ENCODE measurements at places on chromosomes 11 and 22. TPM values are rescaled to one million over a fixed set of nuclear protein-coding genes. Genes with fewer than 3 reads are reported as not detected.
A peak's percentile ranks its signal among the peaks of the same experiment; 100 is the strongest.

DNA sequence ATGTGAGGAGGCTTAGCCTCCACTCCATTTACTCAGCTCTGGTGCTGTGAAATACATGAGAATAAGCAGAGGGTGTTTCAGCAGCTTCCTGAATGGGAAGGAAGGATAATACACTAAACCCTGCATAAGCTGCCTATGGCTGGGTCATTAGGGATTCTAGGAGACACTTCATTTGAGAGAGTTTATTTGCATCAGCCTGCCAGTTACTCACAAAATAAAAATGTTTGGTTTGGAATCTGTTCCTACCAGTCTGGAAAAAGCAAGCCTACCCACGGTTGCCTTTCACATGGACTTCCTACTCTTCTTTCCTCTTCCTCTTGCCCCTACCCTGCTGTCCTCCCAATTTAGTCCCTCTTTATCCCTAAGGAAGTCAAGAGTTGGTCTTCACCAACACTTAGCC is 20.5 kb downstream of the SLC1A2 start:
- H3K4me3 ChIP-seq: no peak overlapping the region
- H3K27ac ChIP-seq: no peak overlapping the region
- peaks cover 7% of the 10 kb centered on the region for H3K27me3 ChIP-seq

DNA sequence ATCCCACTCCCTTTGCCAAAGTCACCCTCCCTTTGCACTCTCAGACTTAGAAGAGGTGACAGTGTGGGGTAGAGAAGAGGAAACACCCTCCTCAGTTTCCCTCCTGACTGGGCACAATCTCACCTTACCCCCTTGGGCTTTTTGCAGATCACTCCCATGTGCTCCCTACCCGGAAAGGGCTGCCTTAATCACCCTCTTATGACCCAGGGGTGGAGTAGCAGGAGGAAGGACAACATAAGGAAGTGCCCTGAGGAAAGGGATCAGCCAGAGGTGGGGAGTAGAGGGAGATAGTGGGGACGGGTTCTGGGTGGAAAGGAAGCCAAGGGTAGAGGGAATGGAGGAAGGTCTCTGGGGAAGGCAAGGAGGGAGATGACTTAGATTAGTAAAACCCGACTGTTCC is 52.0 kb downstream of the NRXN2 start:
- H3K36me3 ChIP-seq: no peaks in the 10 kb centered on the region
- no peak overlapping the region for H3K4me3 ChIP-seq
- H3K27ac ChIP-seq: no peak overlapping the region
- peaks cover 62% of the 10 kb centered on the region for H3K27me3 ChIP-seq
- no peaks in the 10 kb centered on the region for H3K4me1 ChIP-seq
- DNase-seq: no peak

DNA sequence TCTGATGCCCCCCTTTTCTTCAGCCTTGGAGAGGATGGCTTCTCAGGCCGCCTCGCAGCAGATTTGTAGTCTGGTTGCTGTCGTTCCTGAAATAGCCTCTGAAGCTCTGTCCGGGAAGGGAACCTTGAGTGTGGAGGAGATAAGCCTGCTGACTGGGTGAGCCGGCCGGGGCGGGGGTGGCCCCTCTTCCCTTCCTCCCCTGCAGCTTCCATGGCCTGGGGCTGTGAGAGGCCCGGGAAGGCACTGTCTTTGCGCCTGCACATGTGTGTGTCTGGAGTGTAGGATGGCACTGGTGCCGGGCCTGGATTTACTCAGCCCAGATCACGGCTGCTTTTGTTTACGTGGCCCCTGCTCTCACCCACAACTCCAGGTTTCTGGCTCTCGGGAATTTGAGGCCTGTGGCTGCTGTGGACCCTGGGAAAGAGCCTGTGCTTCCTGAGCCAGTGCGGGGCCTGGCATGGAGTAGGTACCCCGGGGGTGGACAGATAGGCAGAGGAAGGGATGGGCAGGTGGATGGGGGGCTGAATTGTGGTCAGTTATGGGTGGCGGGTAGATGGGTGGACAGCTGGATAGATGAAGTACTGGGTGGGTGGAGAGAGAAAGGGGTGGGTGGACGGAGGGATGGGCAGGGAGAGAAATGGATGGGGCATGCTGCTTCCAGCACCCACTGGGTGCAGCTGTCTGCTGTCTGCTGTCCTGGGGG is 16.6 kb downstream of the KCNQ1 start:
- no peak overlapping the region for H3K27ac ChIP-seq
- peak; percentile 64 for DNase-seq
- no peaks in the 10 kb centered on the region for H3K36me3 ChIP-seq
- H3K4me3 ChIP-seq: no peak overlapping the region
- peaks cover 20% of the 10 kb centered on the region for H3K27me3 ChIP-seq
- no peaks in the 10 kb centered on the region for H3K4me1 ChIP-seq

GRCh38 chr11:36155770-36156160 is 133.5 kb downstream of the COMMD9 start:
- H3K27me3 ChIP-seq: peaks cover 4% of the 10 kb centered on the region
- peaks cover 54% of the 10 kb centered on the region for H3K4me1 ChIP-seq
- no peak overlapping the region for H3K4me3 ChIP-seq
- no peak for DNase-seq

DNA sequence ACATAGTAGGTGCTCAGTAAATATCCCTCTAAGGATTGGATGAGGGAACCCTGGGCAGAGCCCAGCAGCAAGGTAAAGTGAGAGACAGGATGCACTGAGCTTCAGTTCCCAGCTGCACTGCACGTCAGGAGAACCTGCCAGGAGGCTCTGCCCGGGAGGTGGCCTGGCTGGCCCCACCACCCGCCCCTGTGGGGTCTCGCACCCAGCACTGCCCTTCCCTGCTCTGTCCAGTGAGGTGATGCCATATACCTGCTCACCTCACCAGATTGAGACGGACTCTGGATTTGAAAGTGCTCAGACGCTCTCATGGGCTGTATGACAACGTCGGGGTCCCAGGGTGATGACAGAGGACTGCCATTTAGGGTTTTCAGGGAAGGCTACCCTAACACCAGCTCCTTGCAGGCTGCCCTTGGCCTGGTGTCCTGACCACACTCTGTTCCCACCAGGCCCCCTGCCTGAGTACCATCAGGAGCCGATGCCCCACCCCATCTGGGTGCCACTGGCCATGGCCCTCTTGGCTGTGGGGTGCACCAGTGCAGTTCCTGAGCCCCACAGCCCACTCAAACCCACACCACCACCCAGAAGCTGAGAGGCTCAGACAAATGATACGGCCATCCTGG is 61.7 kb upstream of the FGF3 start:
- peaks cover 7% of the 10 kb centered on the region for H3K27me3 ChIP-seq
- no peaks in the 10 kb centered on the region for H3K36me3 ChIP-seq
- H3K4me3 ChIP-seq: no peak overlapping the region

- H3K4me3 ChIP-seq: no peak overlapping the region
- H3K27me3 ChIP-seq: peaks cover 9% of the 10 kb centered on the region
- no peaks in the 10 kb centered on the region for H3K36me3 ChIP-seq
- DNase-seq: no peak
- H3K4me1 ChIP-seq: peaks cover 5% of the 10 kb centered on the region
Measured at GRCh38 chr11:84522331-84522730, 1104.8 kb downstream of the DLG2 start.

- peaks cover 12% of the 10 kb centered on the region for H3K4me1 ChIP-seq
- peak overlapping the region; percentile 96 for H3K4me3 ChIP-seq
- no peaks in the 10 kb centered on the region for H3K36me3 ChIP-seq
- no peak for DNase-seq
Measured at GRCh38 chr22:41021061-41021612, 70.0 kb downstream of the RBX1 start.

GRCh38 chr22:20522134-20523004 is 15.0 kb downstream of the MED15 start:
- H3K36me3 ChIP-seq: peaks cover 27% of the 10 kb centered on the region
- peak overlapping the region; percentile 46 for H3K4me3 ChIP-seq
- DNase-seq: no peak
- H3K27me3 ChIP-seq: no peaks in the 10 kb centered on the region

- H3K27me3 ChIP-seq: peaks cover 6% of the 10 kb centered on the region
- no peak for DNase-seq
- no peak overlapping the region for H3K4me3 ChIP-seq
- peaks cover 13% of the 10 kb centered on the region for H3K4me1 ChIP-seq
Measured at GRCh38 chr22:26763633-26764361, 106.4 kb downstream of the MIAT start.

GRCh38 chr11:78786086-78786485 is 211.4 kb upstream of the NARS2 start:
- no peak overlapping the region for H3K4me3 ChIP-seq
- no peak for DNase-seq
- peaks cover 39% of the 10 kb centered on the region for H3K4me1 ChIP-seq
- H3K27me3 ChIP-seq: no peaks in the 10 kb centered on the region
- H3K27ac ChIP-seq: peak overlapping the region; percentile 17
- H3K36me3 ChIP-seq: peaks cover 24% of the 10 kb centered on the region

- H3K27ac ChIP-seq: no peak overlapping the region
- H3K36me3 ChIP-seq: no peaks in the 10 kb centered on the region
- DNase-seq: no peak
- peaks cover 2% of the 10 kb centered on the region for H3K27me3 ChIP-seq
- H3K4me3 ChIP-seq: no peak overlapping the region
Measured at GRCh38 chr11:126122863-126123262, 60.2 kb upstream of the CDON start.

GRCh38 chr22:49899530-49899929 is 18.7 kb downstream of the ALG12 start:
- H3K36me3 ChIP-seq: peaks cover 32% of the 10 kb centered on the region
- H3K27me3 ChIP-seq: no peaks in the 10 kb centered on the region
- peaks cover 2% of the 10 kb centered on the region for H3K4me1 ChIP-seq
- no peak overlapping the region for H3K27ac ChIP-seq
- no peak overlapping the region for H3K4me3 ChIP-seq
- DNase-seq: no peak

DNA sequence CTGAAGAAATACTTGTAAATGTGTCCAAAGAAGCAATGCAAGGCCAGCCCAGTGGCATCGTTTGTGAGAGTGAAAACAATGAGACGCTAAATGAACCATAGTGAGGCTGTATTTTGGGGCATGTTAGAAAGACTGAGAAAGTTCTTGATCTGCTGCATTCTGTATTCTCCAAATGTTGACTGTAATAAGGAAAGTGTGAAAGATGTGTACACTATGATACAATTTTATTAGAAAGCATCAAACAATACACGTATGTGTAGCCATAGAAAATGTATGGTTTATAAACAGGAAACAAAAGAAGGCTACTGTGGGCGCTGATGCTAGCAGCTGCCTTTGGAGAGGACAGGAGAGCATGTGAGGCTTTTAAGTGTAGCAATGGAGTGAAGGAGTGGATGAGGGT is 233.5 kb upstream of the E2F8 start:
- H3K4me3 ChIP-seq: no peak overlapping the region
- H3K4me1 ChIP-seq: peaks cover 14% of the 10 kb centered on the region
- H3K36me3 ChIP-seq: no peaks in the 10 kb centered on the region
- no peak for DNase-seq

DNA sequence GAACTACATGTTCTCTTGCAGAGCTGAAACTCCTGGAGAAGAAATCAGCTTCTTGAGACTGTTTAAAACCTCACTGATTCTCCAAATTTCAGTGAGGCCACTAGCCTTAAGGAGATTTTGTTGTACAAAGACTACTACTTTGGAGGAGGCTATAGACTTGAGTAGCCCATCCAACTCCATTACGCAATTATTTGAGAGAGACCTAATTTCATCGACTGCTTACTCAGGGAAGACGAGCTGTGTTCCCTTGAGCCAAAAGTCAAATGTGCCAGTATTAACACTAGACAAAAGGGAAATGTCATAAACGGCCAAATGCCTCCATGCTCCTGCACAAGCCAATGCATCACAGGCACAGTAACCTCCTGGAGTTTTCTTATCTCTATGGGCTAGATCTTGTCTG is 182.8 kb upstream of the SESN3 start:
- peaks cover 2% of the 10 kb centered on the region for H3K27me3 ChIP-seq
- no peak overlapping the region for H3K4me3 ChIP-seq
- no peaks in the 10 kb centered on the region for H3K36me3 ChIP-seq
- H3K4me1 ChIP-seq: no peaks in the 10 kb centered on the region
- DNase-seq: no peak

DNA sequence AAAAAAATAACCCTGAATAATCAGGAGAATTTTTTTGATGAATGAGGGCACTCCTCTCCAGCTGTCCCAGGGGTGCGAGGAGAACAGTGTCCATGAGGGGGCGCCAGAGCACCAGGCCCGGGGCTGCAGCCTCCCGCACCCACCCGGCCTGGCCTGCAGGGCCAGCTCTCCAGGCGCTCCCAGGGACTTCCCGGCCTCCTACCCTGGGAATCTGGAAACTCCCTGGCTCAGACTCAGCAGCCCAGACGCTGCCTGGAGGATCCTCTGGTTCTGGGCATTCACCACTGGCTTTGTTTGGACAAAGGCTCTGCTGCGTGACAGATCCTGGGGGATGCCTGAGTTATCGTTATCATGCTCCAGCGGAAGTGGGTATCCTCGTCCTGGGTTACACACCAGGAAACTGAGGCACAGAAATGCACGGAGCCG is 31.0 kb downstream of the MCM5 start:
- no peak overlapping the region for H3K27ac ChIP-seq
- DNase-seq: peak; percentile 87
- H3K4me3 ChIP-seq: no peak overlapping the region

TBX10 gene
- not detected for total RNA-seq

SYCE3 gene
- not detected for total RNA-seq

SCN3B gene
- 2.5 TPM for total RNA-seq

KRTAP5-2 gene
- not detected for total RNA-seq

BRSK2 gene
- 8.6 TPM for total RNA-seq

GGTLC3 gene
- total RNA-seq: not detected

PRR5 gene
- 30.8 TPM for total RNA-seq

KLHL35 gene
- 0.67 TPM for total RNA-seq

TRIM6 gene
- total RNA-seq: 7.5 TPM

MN1 gene
- total RNA-seq: 1.7 TPM

SLC37A2 gene
- 1.3 TPM for total RNA-seq

DGCR8 gene
- 39.0 TPM for total RNA-seq

RAC2 gene
- total RNA-seq: 0.24 TPM

Measured in type B pancreatic cell (in vitro differentiated cells).